ENCODE measurements at places on chromosomes 2 and 18. TPM values are rescaled to one million over a fixed set of nuclear protein-coding genes. Genes with fewer than 3 reads are reported as not detected.

DNA sequence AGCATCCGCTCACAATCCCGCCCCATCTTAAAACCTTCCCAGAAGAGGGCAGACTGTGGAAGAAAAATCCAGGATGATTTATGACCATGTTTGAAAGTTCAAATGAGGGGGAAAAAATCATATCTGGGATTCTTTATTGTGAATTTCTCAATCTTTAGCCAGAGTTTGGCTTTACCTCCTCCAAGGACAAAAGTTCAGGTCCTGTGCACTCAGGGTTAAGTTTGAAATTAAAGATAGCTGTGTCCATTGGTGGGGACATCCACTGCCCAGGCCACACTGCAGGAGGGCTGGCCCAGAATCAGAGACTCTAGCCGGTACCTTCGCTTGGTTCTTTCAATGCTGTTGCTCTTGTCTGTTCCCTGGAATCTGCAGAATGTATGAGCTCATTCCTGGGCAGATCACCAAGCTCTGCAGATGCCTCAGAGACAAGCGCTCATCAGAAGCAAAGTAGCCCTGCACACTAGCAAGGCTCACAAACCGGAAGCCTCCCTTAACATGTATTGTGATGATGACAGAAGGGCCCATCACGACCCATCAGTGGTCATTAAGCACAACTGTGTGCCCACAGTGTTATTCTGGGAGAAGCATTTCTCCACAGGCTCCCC lies 375.3 kb upstream of the KLHL29 start:
- peak; percentile 93 for DNase-seq

DNA sequence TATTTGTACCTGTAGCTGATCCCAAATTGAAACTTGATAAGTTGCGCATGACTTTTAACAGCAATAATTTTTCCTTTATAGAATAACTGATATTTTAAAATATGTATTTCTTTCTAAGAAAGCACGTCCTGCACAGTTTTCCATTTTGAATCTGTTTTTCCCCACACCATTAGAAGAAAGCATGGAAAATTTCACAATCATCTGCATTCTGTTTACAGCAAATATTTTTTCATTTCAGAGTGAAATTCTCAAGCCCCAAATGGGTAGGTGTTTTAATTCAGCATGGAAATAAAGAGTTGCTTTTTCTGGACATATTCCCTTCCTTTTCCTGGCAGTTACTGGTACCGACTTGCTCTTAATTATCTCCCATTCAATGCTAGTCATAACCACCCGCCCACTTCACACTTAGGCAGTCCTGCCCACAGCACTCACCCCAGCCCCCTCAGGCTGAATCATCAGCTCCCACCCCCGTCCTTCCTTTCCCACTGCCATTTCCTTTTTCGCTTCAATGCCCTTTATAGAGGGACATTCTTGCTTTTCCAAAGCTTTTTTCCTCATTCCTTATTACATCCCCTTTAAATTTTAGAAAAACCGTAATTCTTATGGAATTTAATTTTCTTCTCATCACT lies 89.2 kb upstream of the GLS start:
- DNase-seq: peak; percentile 23

DNA sequence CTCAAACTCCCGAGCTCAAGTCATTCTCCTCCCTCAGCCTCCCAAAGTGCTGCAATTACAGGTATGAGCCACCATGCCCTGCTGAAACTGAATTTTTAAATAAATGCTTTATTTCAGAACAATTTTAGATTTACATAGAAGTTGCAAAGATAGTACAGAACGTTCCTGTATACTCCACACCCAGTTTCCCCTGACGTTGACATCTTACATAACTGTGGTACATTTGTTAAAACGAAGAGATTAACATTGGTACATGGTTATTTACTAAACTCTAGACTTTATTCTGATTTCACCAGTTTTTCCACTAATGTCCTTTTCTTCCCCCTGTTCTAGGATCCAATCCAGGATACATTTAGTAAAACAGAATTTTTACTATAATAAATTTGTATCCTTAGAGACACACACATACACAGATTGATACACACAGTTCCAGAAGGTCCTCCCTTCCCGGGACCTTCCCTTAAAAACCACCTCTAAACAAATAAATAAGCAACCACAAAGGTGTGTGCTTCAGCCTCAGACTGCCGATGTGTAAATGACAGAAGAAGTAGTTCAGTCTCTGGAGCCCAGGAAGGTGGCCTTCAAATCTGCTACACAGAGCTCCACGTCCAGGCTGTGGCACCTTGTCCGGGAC lies 6.9 kb downstream of the NEU2 start:
- no peak for DNase-seq

DNA sequence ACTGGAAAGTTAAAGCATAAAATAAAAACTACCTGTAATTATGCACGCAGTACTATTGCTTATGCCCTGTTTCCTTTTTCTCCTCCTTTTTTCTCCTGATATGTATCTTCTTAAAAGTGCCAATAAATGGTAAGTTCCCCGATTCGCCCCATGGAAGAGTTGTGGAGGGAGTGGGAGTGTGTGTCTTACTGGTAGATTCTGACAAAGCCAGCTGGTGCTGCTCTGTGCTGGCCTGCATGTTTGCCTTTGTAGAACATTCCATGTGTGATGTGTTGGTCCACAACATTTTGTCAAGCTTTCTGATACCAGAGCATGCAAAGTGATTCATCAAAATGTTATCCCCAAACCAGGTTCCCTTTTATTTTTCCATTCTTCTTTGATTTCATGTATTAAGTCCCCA lies 356.9 kb upstream of the RAB12 start:
- DNase-seq: no peak

DNA sequence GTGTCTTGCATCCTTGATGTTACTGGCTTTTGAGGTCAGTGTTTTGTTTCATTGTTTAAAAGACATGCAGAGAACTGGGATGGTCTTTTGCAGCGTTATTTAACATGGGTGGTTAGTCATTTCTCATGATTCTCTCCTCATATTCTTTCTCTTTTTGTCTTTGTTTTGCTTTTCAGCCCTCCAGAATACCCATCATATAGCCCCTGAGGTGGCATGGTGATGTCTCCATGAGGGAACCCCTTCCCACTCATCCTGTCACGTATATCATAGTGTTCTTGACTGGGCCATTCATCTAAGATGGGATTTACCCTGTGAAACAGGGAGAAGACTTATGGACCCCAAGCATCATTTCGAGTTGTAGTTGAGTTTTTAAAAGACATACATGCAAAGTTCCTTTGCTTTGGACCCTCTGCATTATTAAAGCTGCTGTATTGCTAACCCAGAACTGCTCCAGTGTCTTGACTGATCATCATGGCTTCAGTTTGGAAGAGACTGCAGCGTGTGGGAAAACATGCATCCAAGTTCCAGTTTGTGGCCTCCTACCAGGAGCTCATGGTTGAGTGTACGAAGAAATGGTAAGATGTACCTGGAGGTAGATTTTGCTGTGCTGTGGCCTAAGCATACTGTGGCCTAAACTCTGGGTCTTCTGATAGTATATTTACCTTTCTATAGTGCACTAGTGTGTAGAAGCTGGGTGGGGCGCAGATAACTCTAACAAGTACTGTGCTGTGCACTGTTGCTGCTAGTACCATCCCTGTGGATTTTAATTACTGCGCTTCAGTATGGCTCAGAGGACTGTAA lies 1.4 kb downstream of the EHBP1 start:
- DNase-seq: peak; percentile 40

DNA sequence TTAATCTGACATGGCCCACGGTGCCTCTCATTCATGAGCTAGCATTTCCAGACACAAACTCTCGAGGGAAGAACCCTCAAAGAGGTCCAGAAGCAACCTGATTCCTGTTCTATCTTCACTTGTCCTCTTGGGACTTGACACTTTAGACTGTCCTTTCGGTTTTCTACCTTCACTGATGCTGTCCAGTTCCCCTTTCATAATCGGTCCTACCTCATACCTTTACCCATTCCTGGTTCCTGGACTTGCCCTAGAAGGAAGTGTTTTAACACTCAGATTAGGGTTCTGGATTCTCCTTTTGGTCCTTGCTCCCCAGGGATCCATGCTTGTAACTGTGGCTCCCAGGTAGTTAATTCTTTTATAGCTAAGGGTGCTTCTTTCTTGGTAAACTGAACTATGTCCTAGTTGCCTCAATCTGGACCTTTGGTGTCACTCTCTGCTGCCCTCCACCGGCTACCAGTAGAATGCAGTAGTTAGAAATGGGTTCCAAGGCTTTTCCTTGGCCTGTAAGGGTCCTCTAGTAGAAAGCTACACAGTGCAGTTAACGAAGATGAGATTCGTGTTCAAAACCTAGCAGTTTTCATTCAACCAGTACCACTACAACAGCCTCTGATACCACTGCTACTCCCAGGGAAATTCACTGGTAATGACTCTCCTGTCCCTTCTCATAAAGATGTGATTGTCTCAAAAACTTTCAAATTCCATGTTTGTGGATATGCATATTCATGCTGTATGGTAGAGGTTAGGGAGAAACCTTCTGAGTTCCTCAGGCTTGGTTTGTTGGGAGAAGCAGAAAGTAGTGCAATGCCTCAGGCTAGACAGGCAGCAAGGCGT lies 178.1 kb upstream of the CYP26B1 start:
- DNase-seq: no peak

DNA sequence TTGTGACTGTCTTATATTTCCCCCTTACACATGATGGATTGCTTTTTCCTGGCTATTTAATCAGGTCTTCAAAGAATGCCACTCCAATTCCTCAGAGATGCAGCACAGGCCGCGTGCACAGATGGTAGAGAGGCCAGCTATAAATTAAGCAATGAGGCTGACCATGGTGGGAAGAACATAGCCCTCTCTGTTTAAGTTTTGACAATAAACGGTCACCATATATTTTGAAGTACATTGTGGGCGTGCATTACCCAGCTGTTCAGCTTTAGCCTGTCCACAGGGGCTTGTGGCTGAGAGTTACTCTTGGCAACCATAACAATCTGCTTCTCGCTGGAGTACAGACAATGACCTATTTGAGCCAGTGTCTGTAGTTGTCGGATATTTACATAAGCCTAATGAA lies 730.8 kb downstream of the DCC start:
- DNase-seq: no peak

GRCh38 chr2:75100011-75100800 lies 99.1 kb downstream of the TACR1 start:
- DNase-seq: peak; percentile 93

GRCh38 chr2:20378891-20379519 lies 28.4 kb upstream of the PUM2 start:
- peak; percentile 87 for DNase-seq

GRCh38 chr18:28132084-28132483 lies 44.8 kb downstream of the CDH2 start:
- no peak for DNase-seq

- DNase-seq: no peak
Observed at GRCh38 chr2:202495230-202495604, 119.1 kb downstream of the BMPR2 start.

- no peak for DNase-seq
Observed at GRCh38 chr2:232888099-232888836, 18.2 kb downstream of the SNORC start.

DNA sequence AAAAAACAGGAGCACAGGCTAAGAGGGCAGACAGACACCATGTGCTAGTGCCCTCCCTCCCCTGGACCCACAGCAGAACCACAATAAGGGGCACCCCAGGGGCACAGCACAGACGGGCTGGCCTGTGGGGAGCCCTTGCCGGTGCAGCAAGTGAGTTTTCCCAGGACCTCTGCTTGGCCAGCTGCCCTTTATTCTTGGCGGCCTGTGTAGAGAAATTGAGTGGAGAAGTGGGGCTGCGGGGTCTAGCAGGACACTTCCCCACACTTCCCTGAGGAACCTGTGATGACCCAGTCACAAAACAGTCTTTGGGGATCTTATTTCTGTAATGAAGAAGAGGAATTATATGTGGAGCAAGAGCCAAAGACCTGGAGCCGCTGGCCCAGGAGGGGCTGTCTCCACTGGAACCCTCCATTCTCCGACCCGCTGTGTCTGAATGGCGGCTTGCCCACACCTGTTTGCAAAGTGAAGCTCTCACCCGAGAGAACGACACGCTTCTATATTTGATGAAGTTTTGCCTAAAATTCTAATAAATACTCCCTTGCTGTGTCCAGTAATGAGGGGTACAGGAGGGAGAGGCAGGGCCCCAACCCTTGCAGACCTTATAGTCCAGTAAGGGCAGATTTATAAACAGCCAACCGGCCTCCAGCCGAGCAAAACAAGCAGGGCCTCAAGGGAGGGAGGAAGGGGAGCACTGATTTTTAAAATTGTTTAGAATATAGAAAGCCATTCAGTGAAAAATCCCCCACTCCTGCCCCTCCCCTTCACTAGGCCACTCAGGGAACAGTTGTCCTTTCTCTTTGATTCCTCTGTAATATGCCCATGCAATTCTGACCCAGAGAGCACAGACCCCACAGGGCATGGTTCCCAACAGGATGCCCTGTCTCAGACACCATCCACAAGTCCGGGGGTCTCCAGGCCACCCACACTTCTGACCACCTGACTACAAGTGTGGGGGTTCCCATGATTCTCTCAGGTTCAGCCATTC lies 44.7 kb upstream of the SNED1 start:
- no peak for DNase-seq

DNA sequence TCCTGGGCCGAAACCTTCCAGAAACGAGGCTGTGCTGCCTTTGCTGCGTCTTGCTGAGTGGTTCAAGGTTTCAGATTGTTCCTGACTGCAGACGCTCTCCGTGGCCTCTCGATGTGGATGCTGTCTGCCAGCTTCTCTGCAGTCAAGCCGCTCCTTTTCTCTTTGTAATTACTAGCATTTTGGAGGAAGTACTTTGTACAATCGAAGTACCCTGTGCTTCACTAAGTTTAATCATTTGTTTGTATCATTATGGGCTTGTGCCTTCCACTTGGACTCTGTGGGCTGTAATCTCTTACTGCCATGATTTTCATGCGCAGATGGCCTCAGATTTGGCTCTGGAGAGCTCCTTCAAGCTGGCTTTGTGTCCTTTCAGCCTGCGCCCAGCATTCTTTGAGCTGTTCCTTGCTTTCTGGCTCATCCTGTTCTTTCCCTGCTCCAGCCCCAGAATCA lies 49.3 kb downstream of the TRAF3IP1 start:
- DNase-seq: no peak

DNA sequence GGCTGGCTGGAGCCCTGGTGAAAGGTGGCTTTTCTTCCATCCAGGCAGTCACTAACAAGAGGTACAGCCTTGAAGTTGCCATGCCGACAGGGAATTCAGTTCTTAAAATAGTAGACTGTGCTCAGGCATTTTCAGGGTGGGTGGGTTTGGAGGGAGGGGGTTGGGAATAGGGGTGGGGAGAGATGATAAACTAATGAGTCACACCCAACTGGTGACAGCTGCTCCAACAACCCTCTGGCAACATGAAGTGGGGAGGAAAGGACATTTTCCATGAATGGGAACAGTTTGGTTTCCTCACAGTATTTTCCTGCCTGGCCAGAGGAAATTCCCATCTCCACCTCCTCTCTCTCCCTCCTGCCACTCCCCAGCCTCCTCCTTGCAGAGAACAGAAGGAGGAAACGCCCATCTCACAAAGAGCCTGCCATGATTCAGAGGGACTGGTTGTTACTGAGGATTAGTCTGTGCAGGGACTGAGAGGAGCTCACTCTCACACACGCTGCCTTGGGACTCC lies 113.0 kb upstream of the SLC1A4 start:
- DNase-seq: peak; percentile 54

GRCh38 chr2:211479536-211480150 lies 923.2 kb downstream of the CPS1 start:
- no peak for DNase-seq

- no peak for DNase-seq
Observed at GRCh38 chr18:69757733-69758132, 189.9 kb downstream of the CD226 start.

GRCh38 chr18:38362286-38362792 lies 796.7 kb upstream of the CELF4 start:
- no peak for DNase-seq

The CCDC141 gene
- 57.2 TPM for polyA plus RNA-seq

The TWIST2 gene
- polyA plus RNA-seq: 7.6 TPM

The ASPRV1 gene
- 2.8 TPM for polyA plus RNA-seq

The APCDD1 gene
- 22.2 TPM for polyA plus RNA-seq

The SLC5A7 gene
- 0.41 TPM for polyA plus RNA-seq

The MLPH gene
- polyA plus RNA-seq: 2.1 TPM

The MC2R gene
- 0.20 TPM for polyA plus RNA-seq

The LIMS3 gene
- polyA plus RNA-seq: 1.7 TPM

The GPR39 gene
- 0.27 TPM for polyA plus RNA-seq
